Peyer's patch (tissue), 4 donors: ENCODE measurements at places on chromosomes 6 and 20. TPM values are rescaled to one million over a fixed set of nuclear protein-coding genes. Genes with fewer than 3 reads are reported as not detected.

- no peak overlapping the region for H3K4me3 ChIP-seq
- no peaks in the 10 kb centered on the region for H3K4me1 ChIP-seq
- no peaks in the 10 kb centered on the region for H3K27me3 ChIP-seq
- H3K36me3 ChIP-seq: no peaks in the 10 kb centered on the region
- DNase-seq: peak; percentile 57
These were observed 73.2 kb downstream of the SMOC2 start for GRCh38 chr6:168514216-168514615.

DNA sequence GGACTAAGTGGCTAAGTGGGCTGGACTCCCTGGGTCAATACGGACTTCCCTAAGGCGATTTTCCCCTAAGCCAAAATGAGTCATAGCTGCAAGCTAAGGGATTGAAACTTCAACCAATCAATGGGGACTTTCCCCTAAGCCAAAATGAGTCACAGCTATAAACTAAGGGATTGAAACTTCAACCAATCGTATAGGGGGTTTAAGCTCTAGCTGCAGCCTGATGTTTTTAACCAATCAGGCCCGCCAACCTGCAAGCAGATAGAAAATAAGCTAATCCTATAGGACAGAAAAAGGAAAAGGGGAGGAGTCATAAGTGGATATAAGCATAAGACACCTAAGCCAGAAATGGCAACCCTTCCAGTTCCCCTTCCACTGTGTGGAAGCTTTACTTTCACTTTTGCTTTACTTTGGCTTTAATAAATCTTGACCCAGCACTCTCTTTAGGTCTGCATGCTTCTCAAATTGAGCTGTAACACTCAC, 655.0 kb upstream of the HS3ST5 start:
- no peaks in the 10 kb centered on the region for H3K36me3 ChIP-seq
- no peaks in the 10 kb centered on the region for H3K4me1 ChIP-seq
- H3K27ac ChIP-seq: no peak overlapping the region
- no peak for DNase-seq
- no peak overlapping the region for H3K4me3 ChIP-seq
- H3K27me3 ChIP-seq: no peaks in the 10 kb centered on the region

DNA sequence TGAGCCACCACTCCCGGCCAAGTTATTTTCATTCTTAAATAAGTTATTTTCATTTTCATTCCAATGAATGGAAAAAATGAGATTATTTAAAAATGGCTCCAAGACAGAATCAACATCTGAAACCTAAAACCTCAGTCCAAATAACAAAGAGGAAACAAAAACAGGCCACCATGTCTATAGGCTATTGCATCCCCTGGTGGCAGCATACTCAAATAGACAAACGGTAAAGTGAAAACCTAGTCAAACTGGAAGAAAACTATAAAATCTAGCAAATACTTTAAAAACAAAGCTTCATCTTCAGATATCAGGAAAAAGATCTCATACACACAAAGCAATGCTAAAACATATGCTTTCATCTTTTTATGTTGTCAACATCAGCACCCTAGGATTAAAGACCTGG, 20.9 kb downstream of the IL17A start:
- DNase-seq: no peak
- H3K27ac ChIP-seq: no peak overlapping the region
- no peaks in the 10 kb centered on the region for H3K27me3 ChIP-seq
- H3K36me3 ChIP-seq: no peaks in the 10 kb centered on the region

DNA sequence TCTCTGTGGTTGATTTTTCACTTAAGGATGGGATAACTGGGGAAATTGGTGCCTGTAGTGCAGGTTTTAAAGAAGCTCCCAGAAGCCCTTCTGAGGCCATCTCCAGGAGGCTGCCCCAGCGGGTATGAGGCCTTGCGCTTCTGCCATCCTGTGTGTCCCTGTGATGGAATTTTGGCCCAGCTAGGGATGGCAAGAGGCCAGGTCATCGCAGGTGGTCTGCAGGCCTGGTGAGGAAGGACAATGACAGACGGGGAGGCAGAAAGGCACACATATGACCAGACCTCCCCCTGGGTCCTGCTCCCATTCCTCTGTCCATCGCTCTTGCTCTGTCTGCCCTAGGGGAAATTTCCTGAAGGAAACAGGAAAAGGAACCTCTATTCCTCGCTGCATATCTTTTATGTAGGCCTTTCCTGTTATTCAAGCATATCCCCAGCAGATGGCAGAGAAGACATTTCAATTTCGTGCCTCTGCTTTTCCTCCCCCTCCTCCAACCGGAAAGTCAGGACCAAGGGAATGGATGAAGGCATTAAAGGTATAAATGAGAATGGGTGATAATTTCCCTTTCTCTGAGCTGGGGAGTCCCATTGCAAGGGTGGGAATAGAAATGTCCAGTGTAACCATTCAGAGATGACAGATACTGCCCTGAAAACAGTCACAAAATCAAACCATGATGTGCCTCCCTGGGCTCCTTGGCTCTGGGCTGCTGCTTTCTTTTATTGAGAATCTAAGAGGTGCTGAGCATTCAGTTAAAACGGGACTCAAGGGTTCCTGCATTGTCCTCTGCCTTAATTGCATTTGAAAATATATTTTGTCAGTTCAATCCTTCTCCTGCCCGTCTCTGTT, 17.6 kb upstream of the HLA-F start:
- peak; percentile 59 for DNase-seq
- H3K4me1 ChIP-seq: no peaks in the 10 kb centered on the region
- no peak overlapping the region for H3K4me3 ChIP-seq
- no peak overlapping the region for H3K27ac ChIP-seq

DNA sequence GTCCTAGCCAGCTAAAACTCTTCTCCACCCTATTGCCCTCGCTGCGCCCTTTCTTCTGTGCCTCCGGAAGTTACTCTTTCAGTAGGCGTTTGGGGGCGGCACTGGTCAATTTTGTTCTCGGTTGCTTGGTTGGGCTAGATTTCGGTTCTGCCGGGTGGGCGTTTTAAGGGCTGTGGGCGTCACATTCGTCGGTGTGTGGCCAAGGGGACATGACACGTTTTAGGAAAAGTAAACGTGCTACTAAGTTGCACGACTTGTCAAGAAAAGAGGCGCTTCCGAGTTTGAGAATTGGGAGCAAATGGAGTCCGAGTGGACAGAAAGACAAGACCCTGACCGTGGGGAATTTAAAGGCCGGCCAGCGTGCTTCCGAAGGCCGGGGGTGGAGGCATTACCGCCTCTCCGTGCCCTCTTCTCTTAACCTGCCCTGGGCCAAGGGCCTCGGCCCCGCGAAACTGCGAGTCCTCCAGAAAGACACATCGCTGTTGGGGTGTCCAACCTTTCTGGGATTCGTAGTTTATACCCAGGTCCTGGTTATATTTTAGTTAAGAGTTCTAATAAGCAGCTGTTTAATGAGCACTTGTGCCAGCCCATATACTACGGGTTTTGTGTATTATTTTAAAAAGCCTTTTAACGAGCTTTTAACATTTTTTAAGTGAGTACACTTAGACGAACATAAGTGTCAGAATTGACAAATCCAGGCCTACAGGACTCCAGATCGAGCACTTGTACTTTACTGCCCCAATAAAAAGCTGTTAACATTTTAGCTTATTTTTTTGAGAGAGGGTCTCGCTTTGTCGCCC, 664 bp upstream of the BAG6 start:
- H3K27me3 ChIP-seq: no peaks in the 10 kb centered on the region
- H3K27ac ChIP-seq: peak overlapping the region; percentile 99
- no peaks in the 10 kb centered on the region for H3K36me3 ChIP-seq
- H3K4me3 ChIP-seq: peak overlapping the region; percentile 80
- H3K4me1 ChIP-seq: peaks cover 5% of the 10 kb centered on the region

GRCh38 chr6:124723671-124724070, 238.6 kb upstream of the RNF217 start:
- no peak overlapping the region for H3K4me3 ChIP-seq
- H3K36me3 ChIP-seq: no peaks in the 10 kb centered on the region
- H3K4me1 ChIP-seq: no peaks in the 10 kb centered on the region
- no peak for DNase-seq

- no peak overlapping the region for H3K4me3 ChIP-seq
- H3K27ac ChIP-seq: no peak overlapping the region
- peaks cover 13% of the 10 kb centered on the region for H3K4me1 ChIP-seq
These were observed 5.5 kb downstream of the NT5DC1 start for GRCh38 chr6:116106146-116106545.

DNA sequence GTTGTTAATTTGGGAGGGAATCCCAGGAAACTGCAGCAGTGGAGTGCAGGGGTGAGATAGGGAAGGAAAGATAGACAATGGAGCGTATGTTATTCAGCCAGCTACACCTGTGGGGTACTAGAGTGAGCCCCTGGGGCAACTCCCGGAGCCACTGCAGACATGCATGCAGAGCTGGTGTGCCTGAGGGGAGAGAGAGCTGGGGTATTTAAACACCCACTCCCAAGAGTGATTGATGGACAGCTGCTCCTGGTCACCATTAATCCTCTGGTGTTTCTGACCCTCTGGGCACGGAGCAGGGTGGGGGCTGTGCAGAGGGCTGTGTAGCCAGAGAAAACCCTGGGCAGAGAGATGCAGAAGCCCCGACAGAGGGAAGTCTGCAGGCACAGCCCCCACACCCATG, 146.7 kb upstream of the CDH4 start:
- H3K36me3 ChIP-seq: no peaks in the 10 kb centered on the region
- H3K4me1 ChIP-seq: no peaks in the 10 kb centered on the region
- no peaks in the 10 kb centered on the region for H3K27me3 ChIP-seq
- H3K27ac ChIP-seq: no peak overlapping the region

The SS18L1 gene
- 23.7 TPM for total RNA-seq

The OVOL2 gene
- 25.5 TPM for total RNA-seq

The SNPH gene
- total RNA-seq: 0.53 TPM
